Activated naive CD4-positive, alpha-beta T cell treated with Interleukin-2 at 50 U/mL for 16 hours (primary cell): ENCODE measurements at places on chromosomes 4 and X.

DNA sequence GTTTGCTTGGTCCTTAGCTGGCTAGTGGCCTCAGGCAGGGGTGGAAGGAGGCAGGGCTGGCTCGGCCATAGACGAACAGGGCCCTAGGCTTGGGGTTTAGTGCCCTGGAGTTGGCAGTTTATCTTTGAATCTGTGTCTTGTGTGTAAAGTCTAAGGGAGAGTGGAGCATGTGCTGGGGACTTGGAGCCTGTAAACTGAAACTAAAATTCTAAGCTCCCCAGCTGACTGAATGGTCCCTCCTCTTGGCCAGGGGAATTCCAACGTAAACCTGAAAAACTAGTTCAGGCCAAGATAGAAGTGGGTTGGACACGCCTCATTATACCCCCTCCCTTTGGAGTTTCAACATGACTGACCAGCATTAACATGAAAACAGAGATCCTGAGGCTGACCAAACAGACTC is 46.1 kb upstream of the GPR78 start:
- no peak for DNase-seq

DNA sequence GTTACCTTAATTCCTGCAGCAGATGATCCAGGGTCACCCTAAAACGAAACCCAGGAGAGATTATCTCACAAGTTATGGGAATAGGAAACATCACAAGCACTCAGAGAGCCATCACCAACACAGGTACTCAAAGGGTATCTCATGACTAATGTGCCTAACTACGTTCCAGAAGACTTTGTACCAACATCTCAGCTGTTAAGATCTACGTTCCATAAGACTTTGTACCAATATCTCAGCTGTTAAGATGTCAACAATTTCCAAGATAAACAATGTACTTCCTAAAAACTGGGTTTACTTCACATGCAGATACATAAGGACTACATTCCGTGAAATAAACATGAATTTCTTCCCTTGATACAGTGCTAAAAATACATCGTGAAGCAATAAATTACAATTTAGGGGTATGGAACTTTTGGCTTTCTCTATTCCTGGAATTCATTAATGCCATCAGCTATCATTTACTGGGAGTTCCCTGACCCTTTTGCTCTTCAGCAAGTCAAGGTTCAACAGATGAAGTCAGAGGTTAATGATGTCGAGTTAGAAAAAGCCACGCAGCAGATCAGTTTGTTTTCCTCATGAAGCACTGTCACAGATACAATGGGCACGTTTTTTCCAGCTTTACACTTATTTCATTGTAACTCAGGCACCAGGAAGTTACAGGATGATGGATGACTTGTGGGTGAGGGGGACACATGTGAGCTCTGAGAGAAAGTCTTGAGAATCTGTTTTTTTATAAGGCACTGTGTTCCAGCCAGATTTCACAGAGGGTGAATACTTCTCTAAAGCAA is 127.0 kb upstream of the ETNPPL start:
- DNase-seq: no peak

DNA sequence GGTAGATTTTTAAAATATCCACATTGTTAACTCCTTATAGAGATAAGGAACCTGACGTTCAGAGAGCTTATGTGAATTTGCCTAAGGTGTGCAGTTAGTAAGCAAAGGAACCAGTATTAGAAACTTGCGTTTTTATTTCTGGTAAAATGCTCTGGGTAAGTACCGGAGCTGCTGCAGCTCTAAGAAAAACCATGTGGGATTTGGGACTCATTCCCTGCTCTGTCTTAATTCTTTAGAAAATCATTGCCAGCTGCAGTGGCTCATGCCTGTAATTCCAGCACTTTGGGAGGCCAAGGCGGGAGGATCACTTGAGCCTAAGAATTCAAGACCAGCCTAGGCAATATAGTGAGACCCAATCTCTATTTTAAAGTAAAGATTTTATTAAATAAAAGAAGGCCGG is 5.8 kb downstream of the CCKAR start:
- DNase-seq: no peak

DNA sequence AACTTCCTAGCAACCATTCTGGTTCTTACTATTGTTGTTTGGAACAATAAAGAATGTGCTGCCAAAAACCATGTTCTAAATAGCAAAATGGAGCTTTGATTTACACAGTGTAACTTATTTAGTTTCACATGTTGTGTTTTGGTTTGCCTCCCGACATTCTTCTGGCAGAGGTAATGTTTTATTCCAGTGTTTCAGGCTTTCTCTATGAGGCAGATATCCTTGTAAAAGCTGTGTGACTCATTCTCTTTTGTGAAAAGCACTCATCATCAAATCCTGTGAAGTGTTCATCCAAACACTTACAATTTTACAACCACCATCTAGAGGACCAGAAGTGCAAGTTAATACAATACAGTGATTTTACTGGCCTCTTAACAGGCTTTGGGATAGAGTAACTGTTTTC is 219.0 kb upstream of the GIMD1 start:
- DNase-seq: no peak

DNA sequence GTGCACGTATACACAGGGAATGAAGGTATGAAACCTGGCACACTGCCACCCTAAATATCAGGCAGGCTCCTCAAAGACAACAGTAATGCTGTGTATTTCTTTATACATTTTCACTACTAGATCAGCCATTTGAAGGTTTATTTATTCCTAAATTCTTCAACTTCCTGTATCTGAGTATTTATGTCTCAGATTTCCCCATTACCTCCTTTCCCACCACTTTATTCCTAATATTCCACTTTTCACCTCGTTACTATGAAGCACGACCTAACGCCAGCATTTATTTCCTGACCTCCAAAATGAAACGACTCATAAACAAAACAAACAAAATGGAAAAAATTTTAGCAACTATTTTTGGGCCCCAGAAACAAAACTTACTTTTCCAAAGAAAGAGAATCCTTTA is 69.6 kb downstream of the MAML3 start:
- DNase-seq: no peak

- no peak for DNase-seq
These were observed 141.8 kb upstream of the MSX1 start for GRCh38 chr4:4717692-4718091.

- no peak for DNase-seq
These were observed 185.5 kb downstream of the MGST2 start for GRCh38 chr4:139851133-139851532.

- DNase-seq: no peak
These were observed 133.5 kb downstream of the FAM47B start for GRCh38 chrX:35076061-35076460.

- peak; percentile 42 for DNase-seq
These were observed 35.3 kb downstream of the FRMD7 start for GRCh38 chrX:132092439-132093065.

DNA sequence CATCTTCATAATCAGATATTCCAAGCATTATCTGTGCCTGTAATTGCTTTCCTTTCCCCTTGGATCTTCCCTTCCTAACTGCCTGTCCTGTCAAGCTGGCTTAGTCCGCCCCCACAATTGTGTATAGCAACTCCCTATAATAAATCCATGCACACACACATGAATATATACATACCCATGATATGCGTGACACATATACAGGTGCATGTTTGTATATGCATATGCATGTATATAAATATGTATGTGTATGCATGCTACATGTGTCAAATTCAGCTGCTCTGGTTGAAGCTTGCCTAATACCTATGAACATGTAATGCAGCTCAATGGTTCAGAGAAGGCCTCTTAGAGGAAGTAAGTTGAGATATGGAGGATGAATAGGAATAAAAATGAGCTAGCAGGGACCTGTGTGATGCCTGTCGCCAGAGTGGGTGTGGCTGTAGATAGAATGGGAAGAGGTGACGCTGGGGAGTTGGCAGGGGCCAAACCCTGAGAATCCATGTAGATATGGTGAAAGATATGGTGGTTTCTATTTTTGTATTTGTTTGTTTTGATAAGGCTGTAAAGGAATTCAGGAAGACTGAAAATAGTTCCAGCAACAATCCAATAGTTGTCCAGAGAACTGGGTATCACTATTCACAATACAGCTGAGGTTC is 595.0 kb upstream of the BOD1L1 start:
- no peak for DNase-seq

- DNase-seq: no peak
These were observed 35.1 kb upstream of the CYP2U1 start for GRCh38 chr4:107896158-107896645.

- no peak for DNase-seq
These were observed 12.8 kb upstream of the SLITRK4 start for GRCh38 chrX:143648705-143649104.
